Adipocyte (in vitro differentiated cells): ENCODE measurements at places on chromosomes 2 and 18.

DNA sequence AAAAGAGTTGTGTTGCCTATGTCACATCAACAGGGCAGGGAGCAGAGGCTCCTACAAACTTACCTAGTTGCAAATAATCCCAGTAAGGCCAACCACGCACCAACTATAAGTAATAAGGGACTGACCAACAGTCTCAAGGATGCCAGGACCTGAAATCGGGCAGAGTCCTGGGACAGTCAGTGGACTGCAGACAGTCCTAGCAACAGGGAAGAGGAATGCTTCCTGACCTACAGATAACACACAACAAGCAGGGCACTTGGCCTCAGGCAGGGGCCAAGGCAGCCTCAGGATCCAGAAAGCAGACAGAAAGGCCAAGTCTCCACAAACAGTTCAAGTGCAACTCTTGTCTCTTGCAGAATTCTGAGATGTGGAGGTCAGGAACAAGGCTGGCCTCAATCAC is 56.2 kb downstream of the GALNT14 start:
- DNase-seq: peak; percentile 10

- DNase-seq: no peak
Measured at GRCh38 chr2:195543063-195543462, 114.0 kb upstream of the SLC39A10 start.

DNA sequence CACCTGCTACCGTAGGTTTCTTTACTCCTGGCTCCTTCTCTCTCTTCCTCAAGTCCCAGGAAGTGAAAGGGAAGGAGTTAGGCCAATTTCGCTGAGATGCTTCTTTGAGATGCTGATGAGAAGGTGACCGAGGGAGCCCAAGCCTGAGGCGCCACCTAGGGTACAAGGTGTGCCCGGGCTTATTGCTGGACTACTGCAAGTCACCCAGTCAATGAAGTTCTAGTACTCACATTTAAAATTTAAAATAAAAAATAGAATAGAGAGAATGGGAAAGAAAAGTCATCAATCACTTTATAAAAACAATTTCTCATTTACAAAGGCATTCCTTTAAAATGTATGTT is 45.3 kb downstream of the ACAA2 start:
- peak; percentile 49 for DNase-seq

- DNase-seq: no peak
Measured at GRCh38 chr18:77168811-77169311, 36.3 kb upstream of the MBP start.

DNA sequence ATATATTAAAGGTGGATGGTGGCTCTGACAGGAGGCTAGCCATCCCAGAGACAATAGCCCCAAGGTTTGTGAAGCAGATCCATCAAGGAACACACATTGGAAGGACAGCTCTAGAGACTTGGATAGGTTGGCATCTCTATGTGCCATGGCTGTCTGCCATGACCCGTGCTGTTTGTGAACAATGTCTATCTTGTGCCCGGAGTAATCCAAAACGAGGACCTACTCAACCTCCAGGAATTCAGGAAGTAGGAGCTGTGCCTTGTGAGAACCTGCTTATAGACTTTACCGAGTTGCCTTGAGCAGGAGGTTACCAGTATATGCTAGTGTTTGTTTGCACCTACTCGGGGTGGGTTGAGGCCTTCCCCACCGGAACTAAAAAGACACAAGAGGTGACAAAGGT is 43.1 kb upstream of the SELENOI start:
- no peak for DNase-seq

DNA sequence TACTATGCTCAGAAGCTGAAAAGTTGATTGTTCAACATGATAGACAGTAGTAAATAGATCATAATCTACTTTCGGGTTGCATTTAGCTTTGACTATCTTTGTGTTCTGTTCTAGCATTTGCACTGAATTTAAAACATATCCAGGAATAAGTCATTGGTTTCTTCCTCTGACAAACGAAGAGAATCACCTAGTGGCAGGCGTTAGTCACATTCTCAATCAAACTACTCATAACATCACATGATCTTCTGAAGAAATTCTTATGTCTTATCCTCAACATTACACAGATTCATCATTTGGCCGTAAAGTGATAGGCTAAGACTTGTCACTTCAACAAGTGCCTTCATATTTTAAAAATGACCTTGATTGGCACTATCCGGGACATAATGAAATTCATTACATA is 63.6 kb upstream of the TTC21B start:
- DNase-seq: no peak

DNA sequence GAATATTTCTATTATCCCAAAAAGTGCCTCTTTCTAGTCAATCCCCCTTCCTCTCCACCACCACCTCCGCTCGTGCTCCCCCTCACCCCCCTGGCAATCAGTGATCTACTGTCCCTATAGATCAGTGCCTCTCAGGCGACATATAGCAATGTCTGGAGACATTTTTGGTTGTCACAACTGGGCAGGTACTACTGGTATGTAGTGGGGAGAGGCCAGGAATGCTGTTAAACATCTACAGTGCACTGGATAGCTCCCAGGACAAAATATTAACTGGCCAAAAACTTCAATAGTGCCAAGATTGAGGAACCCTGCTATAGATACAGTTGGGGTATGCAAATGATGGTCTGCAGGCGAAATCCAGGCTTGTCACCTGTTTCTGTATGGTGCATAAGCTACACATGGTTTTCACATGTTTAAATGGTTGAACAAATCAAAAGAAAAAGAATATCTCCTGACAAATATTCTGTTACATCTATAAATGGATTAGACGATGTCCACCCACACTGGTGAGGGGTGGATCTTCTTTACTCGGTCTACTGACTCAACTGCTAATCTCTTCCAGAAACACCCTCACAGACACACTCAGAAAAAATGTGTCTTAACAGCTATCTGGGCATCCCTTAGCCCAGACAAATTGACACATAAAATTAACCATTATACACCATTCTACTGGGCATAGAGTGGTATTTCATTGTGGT is 25.5 kb downstream of the DPYSL5 start:
- no peak for DNase-seq

- no peak for DNase-seq
Measured at GRCh38 chr2:44926957-44927356, 14.5 kb upstream of the SIX3 start.

DNA sequence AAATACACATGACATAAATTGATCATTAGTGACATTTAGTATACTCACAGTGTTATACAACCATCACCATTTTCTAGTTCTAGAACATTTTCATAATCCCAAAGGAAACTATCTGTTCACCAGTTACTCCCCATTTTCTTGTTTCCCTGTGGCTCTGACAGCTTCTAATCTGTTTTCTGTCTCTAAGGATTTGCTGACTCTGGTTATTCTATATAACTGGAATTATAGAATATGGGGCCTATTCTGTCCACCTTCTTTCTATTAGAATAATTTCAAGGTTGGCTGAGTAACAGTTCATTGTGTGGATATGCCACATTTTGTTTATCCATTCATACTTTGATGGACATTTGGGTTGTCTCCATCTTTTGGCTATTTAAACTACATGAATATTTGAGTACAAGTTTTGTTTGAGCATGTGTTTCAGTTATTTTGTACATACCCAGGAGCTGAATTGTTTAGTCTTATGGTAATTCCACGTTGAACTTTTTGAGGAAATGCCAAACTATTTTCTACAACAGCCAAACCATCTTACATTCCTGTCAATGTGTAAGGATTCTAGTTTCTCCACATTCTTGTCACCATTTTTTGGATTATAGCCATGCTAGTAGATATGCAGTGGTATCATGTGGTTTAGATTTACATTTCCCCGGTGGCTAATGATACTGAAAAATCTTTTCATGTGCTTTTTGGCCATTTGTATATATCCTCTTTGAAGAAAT is 20.5 kb downstream of the KIAA1328 start:
- DNase-seq: peak; percentile 44

DNA sequence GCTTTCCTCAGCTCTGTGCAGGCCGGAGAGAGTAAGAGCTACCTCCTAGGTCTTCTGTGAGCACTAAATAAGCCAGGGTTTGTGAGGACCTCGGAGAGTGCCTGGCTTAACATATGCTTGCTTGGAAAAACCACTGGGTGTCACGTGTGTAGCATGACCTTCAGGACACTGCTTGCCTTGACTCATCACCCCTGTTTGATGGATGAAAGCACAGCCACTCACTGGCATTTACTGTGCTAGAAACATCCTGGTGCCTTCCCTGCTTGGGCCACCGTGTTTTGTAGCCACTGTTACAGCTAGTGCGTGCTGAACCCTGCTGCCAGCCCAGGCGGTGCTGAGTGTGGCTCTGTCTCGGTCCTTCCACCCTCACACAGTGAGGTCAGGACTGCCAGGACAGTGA is 34.8 kb upstream of the ITM2C start:
- no peak for DNase-seq

GRCh38 chr18:79916546-79917168 is 34.8 kb downstream of the SLC66A2 start:
- no peak for DNase-seq

GRCh38 chr2:204876311-204876710 is 331.0 kb downstream of the PARD3B start:
- no peak for DNase-seq

DNA sequence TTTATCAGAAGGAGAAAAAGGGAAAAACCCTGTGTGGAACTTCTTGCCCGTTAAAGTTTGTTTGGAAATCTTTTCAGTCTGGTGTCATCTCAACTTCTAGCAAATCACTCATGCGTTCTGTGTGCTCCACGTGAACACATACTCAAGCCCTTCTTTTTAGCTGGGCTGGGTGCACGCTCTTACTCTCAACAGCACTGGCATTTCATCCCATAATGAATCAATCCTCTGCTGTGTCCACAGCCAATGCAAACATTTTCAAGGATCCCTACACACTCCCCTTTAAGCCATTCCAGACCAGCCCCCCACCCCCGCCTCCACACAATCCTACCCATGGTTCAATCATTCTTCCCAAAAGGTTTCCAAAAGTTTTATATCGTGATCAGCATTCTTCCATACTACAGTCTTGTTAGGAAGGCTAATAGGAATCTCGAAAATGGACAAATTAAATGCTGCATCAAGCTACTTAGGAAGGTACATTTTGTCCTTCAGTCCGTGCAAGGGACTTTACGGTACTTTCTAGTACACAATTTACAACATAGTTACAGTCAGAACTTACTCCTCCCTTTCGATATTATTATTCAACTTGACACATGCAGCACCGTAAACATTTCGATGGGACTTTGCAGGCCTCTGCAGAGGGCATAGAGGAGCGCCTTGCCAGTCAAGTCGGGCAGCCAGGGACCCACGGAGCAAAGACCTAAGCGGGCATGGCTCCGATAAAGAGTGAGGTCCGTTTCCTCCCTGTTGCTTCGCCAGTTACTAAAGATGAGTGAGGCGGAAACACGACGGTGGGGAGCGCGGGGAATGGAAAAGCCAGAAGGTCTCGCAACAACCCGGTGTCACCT is 1.4 kb downstream of the PTGR3 start:
- DNase-seq: peak; percentile 75

DNA sequence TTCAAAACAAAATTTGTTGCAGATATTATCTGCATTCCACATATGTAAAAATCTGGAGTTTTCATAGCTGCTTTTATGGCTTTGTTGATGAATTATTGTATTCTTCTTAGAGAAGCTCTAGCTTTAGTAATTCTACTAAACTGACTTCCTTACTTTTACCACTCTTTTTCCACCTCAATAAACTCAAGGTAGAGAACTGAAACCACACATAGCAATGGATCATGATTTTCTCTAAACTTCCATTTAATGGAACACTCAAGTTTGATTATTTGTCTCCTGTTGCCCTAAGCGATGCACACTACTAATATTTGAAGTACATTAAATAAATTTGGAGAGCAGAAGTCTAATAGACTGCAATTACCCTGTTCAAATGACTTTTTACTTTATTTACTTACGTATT is 192.0 kb downstream of the NBAS start:
- DNase-seq: no peak

GRCh38 chr18:48473816-48474215 is 64.6 kb upstream of the ZBTB7C start:
- no peak for DNase-seq

DNA sequence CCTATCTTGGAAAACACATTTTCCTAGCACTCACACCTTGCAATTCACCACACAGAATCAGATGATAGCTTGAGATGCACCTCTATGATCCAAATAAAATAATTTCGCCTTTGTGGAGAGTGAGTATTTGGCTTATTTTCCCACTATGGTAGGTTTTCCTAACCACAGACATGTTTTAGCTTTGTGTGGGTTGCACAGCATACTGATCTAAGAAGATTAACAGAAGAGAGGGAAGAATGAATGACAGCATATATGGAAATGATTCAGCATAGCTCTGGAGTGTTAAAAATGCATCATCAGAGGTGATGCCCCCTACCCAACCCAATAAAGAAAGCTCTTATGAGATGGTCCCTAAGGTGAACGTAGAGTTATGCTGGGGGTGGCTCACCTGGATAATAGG is 72.5 kb downstream of the GCA start:
- DNase-seq: no peak

DNA sequence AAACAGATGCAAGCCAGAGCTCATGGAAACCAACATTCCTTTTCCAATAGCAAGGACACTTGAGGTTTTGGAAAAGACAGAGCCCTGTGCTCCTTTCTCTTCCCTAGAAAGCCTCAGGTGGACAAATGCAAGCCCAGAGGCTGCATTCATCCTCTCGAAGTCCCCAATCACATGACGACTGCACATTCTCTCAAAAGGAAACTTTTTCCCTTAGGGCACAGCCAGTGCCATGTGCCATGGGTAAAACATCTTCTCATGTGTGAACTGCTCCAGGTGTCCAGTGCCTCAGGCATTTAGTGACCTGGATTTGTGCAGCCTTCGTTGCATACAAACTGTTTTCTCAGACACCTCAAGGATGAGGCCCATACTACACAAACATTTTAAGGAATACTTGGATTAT is 140.7 kb downstream of the LAMA1 start:
- no peak for DNase-seq

DNA sequence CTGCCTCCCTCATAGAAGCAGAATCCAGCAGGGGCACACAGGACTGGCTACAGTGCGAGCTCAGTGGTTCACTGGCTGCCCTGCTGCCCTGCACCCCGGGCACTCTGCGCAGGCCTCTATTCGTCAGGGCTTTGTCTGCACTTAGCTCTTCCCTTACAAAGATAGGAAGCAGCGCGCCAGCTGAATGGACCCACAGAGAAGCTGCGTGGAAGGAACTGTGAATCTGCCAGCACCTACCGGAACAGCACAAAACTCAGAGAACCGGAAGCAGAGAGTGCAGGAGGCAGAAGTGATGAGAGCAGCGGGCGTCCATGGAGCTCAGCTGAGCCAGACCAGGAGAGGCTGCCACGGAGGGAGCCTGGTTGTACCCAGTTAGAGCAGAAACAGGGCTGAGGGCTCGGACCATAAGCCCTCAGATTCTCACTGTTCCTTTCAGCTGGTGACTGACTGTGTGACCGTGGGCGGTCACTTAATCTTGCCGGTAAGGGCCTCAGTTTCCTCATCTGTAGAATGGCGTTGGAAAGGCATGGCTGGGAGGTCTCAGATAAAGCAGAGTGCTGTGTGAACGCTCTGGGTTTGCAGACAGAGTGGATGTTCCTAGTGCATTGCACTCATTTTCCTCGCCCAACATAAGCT is 23.1 kb upstream of the SLC66A3 start:
- no peak for DNase-seq

GRCh38 chr2:26355038-26355995 is 8.7 kb upstream of the ADGRF3 start:
- peak; percentile 96 for DNase-seq

- DNase-seq: no peak
Measured at GRCh38 chr2:217933617-217933993, 69.2 kb downstream of the TNS1 start.

GRCh38 chr18:48894799-48895346 is 55.9 kb downstream of the SMAD7 start:
- no peak for DNase-seq
